ENCODE measurements at places on chromosomes 16 and 17.
A peak's percentile ranks its signal among the peaks of the same experiment; 100 is the strongest.

DNA sequence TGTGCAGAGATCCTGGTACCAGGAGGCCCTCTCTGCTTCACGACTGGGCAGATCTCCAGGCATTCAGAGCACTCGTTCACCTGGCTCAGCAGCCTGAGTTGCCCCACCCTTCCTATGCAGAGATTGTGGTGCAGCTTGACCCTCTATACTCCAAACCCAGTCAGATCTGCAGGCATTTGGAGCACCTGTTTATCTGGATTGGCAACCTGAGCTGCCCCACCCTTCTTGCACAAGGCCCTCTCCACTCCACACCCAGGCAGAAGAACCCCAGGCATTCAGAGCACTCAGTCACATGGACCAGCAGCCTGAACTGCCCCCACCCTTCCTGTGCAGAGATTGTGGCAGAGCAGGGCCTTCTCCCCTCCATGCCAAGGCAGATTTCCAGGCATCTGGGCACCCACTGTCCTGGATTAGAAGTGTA lies 88.4 kb upstream of the CDH5 start:
- DNase-seq = no peak

- DNase-seq = peak; percentile 52
These were observed 1.5 kb downstream of the MRC2 start for GRCh38 chr17:62628831-62629555.

DNA sequence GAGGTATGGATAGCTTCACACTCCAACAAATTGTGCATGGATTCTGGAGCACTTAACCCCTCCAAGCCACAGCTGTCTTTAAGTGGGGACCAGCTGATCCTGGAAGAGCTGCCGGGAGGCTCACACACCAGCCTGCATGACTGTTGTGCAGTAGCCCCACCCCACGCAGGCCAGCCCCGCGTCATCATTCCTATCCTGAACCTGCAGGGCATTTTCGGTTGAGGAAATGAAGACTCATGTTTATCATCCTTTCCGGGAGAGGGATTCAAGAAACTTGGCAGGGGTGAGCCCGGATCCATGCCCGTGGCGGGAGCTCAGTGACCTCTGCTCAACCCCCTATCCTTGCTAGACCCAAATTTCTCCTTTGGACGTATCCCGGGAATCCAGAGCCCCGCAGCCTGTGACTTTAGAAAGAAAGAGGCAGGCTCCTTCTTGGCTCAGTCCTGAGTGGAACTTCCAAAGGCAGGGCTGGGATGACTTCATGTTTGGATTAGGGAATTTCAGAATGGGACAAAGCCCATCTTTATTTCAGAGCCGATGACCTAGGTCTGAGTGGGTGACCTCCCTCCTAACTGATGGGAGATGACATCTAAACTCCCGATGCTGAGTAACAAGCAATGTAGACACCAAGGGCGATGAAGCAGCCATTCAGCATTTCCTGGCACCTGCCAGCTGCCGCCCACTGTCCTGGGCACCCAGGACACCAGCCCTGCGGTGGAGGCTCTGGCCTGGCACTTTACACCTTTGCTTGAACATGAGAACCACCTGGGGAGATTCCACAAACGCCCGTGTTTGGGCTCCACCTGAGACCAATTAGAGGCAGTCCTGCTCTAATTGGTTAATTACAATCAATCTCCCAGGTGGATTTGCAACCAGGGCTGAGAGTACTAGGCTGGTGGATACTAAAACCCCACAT lies 43.3 kb upstream of the CMIP start:
- no peak for DNase-seq

GRCh38 chr17:67569873-67570272 lies 147.9 kb upstream of the NOL11 start:
- no peak for DNase-seq

GRCh38 chr17:59389066-59389465 lies 57.6 kb downstream of the YPEL2 start:
- no peak for DNase-seq

DNA sequence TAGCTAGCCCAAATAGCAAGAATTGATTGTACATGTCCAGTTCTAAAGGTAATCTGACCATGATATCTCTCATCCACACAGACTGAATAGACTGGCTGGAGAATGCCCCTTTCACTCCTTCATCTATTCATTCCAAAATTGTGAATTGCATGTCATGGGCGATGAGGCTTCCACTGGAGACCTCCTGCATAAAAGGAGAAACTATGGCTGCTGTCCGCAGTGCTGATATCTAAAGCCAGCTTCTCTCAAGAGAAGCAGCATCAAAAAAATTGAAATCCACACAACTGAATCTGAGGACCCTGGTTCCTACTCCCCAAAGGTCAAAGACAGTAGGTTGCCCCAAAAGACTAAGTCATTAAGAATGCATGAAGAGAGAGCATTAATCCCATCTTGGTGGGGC lies 7.9 kb upstream of the SCNN1G start:
- peak; percentile 28 for DNase-seq

DNA sequence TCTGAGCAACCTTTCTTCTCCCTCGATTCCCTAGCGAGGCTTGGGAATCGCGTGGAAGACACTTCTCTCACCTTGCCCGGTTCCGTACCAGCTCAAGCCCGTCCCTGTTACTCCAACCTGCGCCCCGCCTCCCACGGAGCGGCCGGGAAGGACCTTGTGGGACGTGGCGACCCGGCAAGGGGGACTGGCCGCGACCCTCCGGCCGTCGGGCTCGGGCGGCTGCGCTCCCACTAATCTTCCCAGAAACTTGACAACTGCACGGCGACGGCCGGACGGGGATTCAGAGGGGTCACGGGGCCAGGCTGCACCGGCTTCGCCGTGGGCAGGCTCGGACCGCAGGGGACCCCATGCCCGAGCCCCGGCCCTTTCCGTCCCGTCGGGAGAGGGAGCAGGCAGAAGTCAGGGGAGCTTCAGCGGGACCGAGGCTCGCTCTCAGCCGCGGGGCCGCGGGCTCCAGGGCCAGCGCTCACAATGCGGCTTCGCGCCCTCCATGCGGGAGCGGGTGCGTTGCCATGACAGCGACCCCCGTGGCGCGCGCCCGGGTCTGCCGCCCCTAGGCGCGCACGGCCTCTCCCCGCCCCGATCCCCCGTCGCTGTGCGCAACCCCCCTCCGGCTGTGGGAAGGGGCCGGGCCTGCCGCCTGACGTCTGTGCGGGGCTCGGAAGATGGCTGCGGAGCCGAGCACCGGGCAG lies at the start of gene SGSM2:
TSS of gene SGSM2 (plus strand) at position 650 of the 692 bp plus-strand sequence. CDS start 188 bp downstream, outside the sequence.
- DNase-seq = peak; percentile 53

- no peak for DNase-seq
These were observed 81.6 kb downstream of the CCDC182 start for GRCh38 chr17:57663326-57664070.

- DNase-seq = no peak
These were observed 82.1 kb downstream of the METRNL start for GRCh38 chr17:83161298-83162034.

DNA sequence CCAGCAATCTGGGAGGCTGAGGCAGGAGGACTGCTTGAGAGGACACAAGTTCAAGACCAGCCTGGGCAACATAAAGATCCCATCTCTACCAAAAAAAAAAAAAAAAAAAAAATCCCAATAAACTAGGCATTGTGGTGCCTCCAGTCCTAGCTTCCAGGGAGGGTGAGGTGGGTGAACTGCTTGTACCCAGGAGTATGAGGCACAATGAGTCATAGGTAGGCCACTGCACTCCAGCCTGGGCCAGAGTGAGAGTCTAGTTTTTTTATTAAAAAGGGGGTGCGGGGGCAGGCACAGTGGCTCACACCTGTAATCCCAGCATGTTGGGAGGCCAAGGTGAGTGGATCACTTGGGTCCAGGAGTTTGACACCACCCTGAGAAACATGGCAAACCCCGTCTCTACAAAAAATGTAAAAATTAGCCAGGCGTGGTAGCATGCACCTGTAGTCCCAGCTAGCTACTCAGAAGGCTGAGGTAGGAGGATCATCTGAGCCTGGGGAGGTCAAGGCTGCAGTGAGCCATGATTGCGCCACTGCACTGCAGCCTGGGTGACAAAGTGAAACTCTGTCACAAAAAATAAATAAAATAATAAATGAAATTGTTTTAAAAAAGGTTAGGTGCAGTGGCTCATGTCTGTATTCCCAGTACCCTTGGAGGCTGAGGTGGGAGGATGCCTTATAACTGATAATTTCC lies 7.8 kb upstream of the CHST6 start:
- no peak for DNase-seq

GRCh38 chr16:86455116-86455515 lies 55.2 kb upstream of the FOXF1 start:
- DNase-seq = no peak

- DNase-seq = no peak
These were observed 5.1 kb upstream of the RANGRF start for GRCh38 chr17:8283356-8283755.

- DNase-seq = peak; percentile 39
These were observed 123.8 kb downstream of the GOSR1 start for GRCh38 chr17:30600830-30601494.

GRCh38 chr17:19492141-19492540 lies 41.5 kb upstream of the SLC47A1 start:
- DNase-seq = no peak

GRCh38 chr17:20925091-20925490 lies 117.7 kb downstream of the USP22 start:
- DNase-seq = no peak

GRCh38 chr16:9128346-9129342 lies 37.2 kb downstream of the HAPSTR1 start:
- DNase-seq = no peak
